ENCODE measurements at places on chromosomes 2 and 18.

DNA sequence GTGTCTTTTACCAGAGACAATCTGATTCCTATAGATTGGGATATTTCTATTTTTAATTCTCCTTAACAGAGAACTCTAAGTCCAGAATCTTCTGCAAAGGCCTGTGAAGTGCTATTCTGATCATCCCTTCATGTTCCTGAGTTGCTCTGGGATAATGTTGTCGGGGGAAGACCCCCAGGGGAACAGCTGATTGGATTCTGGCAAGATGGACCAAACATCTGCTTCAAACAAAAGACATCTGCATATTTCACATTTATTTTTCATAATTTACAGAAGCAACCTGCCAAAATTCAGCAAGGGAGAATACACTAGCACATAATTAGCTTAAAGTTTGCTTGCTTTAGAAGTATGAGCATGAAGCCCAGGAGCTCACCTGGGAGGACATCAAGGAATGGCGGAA lies 116.0 kb upstream of the ETAA1 start:
- no peak for DNase-seq

- DNase-seq = no peak
Measured at GRCh38 chr2:145383961-145384360, 864.0 kb upstream of the ZEB2 start.

GRCh38 chr18:35753306-35753910 lies 171.9 kb downstream of the GALNT1 start:
- DNase-seq = no peak

GRCh38 chr2:187918996-187919821 lies 365.0 kb upstream of the TFPI start:
- peak; percentile 15 for DNase-seq

- no peak for DNase-seq
Measured at GRCh38 chr2:20771299-20771698, 51.6 kb downstream of the LDAH start.

DNA sequence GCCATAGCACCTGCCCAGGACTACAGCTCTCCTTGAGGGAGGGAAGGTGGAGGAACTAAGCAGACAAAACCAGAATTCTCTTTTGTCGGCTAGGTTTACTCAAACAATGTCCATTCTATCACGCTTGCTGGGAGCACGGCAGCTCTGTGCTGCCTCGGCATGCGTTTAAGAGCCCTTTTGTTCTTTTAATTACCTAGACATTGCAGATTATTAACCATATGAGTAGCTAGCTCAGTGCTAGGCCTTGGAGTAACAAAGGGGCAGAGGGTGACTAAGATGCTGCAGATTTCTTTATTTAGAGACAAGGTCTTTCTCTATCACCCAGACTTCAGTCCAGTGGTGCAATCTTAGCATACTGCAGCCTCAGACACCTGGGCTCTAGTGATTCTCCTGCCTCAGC lies 11.1 kb downstream of the MSGN1 start:
- DNase-seq = peak; percentile 21

- no peak for DNase-seq
Measured at GRCh38 chr2:128395196-128395595, 76.5 kb upstream of the HS6ST1 start.

DNA sequence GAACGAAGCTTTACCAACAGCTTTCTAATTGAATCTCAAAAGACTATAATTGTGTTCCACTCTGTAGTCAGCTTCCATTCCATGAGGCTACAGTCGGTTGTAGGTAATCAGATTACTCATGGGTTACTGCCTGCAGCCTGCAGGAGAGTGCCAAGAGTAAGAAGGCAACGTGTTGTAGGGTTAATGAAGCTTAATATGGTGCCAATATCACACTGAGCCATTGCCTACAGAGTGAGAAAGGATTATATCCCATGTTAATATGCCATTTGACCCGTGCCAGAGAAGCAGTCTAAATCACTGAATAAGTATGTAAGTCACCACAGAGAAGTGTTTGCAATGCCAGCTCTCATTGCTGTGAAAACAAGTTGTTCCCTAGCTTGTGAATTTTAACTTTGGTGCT lies 734.5 kb upstream of the ACVR2A start:
- DNase-seq = no peak

DNA sequence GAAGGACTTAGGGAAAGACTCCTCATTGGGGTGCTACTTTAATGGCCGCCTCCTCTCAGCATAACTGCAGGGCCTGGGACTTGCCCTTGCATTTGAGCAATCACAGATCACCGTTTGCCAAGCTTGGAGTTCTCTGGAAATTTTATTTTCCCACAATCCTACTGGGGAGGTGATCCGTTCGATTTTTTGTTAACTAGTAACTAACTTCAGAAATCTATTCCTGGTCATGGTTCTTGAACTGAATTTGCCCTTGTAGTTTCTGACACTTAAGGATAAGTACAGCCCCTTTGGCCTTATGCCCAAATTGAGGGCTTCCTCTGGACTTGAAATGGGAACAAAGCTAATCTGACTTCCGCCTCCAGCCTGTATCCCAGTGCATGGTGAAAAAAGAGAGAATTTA lies 60.5 kb upstream of the ST3GAL5 start:
- DNase-seq = no peak

DNA sequence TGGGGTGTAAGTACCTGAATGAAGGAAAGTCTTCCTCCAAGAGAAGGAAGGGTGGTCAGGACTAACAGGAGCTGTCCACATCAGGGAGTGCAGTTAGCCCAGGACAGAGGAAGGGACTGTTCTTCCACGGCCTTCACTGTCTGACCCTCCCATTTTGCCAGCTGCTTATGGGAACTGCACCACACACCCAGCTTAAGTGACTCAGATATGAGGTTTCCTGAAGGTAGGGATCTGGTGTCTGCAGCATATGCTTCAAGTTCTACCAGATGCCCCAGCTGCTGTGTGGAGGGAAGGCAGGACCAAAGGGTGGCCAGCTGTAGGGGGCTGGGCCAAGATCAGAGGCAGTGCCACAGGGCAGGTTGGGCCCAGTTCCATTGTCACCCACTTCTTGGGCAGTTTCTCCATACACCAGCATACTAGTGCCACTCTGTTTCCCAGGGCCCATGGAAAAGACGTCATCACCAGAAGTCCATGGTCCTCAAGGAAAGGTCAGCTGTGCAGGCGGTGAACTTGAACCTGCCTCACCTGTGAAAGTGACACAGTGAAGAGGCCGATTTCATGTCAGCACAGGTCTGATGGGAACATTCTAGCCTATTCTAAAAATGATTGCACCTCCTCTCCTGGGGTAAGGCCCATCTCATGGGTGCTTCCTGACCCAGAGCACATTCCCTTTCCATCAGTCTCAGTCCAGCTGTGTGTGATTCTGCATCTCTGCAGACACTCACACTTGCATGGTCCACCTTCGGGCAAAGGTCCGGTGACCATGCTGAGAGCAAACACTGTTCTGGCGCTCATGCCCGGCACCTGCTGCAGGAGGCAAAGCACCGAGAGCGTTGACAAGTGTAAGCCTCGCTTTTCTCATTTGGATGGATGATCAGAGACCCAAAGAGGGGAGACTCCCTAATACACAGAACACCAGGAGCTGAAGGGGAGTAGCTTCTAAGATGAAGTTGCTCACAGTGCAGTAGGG lies 68.0 kb downstream of the ACAA2 start:
- no peak for DNase-seq

- no peak for DNase-seq
Measured at GRCh38 chr2:71669628-71670429, 216.5 kb downstream of the DYSF start.

All from kidney (tissue), 22 donors.